Smooth muscle cell of the brain vasculature (primary cell): ENCODE measurements at places on chromosomes 4 and X.

- DNase-seq = no peak
Observed at GRCh38 chrX:12789976-12790375, 1.2 kb upstream of the PRPS2 start.

GRCh38 chrX:115531818-115532403 lies 29.1 kb upstream of the PLS3 start:
- no peak for DNase-seq

DNA sequence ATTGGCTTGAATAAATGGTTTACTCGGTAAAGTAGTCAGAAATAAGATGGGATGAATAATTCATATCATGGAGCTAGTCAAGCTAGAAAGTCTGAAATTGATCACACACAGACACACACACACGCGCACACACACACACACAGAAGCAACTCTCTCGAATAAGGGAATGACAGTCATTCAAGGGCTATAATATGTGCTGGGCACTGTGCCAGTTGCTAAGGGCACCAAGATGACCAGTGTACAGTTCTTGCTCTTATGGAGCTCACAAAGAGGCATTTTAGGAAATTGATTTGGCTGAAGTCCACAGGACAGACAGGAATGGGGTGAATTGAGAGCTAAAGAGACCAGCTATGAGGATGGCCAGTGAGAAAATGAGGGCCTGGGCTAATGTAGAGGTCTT lies 34.2 kb upstream of the SH3D19 start:
- no peak for DNase-seq

DNA sequence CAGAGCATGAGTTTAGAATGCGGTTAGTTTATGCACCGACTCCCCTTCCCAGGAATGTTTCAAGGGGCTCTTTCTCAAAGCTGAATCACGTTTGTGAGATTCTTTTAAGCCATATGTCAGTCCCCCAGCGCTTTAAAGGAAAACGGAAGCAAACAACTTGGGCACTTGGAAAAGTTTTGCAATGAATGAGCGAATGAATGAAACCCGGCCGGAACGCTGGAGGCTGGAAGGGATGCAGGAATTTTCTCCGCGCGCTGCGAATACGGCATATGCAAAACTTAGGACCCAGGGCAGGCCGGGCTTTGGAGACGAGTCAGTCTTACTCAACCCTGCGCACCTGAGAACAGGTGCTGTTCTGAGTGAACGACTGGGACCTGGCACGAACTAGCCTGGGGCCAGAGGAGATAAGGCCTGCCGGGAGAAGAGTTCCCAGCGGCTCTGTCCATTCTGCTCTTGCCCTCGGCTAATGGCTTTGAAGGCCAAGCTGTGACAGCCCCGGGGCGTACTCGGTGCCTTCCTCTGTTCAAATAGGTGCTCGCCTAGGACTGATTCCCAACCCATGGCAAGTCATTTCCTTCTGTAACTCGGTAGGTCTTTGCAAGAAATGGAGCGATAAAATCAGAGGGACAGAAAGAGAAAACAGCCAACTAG lies 743 bp upstream of the NRK start:
- DNase-seq = no peak

GRCh38 chrX:129640737-129641136 lies 14.0 kb downstream of the APLN start:
- no peak for DNase-seq

GRCh38 chr4:111633663-111634266 lies 511.5 kb upstream of the FAM241A start:
- DNase-seq = no peak

GRCh38 chr4:135239964-135240363 lies 1038.4 kb upstream of the PABPC4L start:
- no peak for DNase-seq

- no peak for DNase-seq
Observed at GRCh38 chr4:132934911-132935310, 214.2 kb upstream of the PCDH10 start.

DNA sequence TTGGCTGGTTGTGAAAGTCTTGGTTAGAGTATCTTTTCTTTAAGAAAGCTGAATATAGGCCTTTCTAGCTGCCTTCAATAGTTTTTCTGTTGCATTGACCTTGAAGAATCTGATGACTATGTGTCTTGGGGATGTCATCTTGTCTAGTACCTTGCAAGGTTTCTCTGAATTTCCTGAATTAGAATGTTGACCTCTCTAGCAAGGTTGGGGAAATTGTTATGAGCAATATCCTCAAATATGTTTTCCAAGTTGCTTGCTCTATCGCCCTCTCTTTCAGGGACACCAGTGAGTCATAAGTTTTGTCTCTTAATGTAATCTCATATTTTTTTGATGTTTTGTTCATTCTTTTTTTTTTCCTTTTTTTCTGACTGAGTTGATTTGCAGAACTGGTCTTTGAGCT lies 194.7 kb downstream of the RAB28 start:
- no peak for DNase-seq

DNA sequence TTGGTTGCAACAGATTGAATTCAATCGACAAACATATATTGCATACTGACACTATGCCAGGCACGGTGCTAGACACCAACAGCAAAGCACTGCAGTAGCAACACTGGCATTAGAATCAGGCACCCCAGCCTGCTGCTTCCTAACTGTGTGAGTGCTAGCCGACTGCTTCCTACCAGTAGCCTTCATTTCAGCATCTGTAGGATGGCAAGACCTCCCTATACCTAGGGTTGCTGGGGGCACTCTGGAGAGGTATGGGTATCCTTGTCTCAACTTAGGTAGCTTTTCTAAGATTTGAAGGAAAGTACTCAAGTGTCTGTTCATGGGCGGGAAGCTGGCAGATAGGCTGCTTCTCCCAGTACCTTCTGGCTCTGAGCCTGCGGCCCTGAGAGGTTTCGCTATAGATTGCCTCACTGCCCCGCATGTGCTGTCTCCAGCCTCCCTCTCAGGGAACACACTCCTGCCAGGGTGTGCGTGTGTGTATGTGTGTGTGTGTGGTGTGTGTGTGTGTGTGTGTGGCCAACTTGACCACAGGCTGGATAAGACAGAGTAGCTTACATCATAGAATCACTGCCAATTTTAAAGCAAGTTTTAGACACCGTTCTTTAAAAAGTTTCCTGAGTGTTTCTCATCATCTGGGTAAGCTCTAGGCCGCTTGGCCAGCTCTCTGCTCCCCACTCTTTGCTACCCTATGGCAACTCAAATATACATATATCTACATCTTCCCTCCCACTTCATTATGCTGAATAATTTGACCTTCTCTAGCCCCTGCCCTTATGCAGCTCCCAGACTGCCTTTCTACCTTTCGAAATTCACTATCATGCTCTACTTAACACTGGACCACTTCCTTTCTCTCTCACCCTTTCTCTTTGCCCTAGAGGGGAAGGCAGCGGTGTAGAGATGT lies 97.0 kb upstream of the PJA1 start:
- no peak for DNase-seq

DNA sequence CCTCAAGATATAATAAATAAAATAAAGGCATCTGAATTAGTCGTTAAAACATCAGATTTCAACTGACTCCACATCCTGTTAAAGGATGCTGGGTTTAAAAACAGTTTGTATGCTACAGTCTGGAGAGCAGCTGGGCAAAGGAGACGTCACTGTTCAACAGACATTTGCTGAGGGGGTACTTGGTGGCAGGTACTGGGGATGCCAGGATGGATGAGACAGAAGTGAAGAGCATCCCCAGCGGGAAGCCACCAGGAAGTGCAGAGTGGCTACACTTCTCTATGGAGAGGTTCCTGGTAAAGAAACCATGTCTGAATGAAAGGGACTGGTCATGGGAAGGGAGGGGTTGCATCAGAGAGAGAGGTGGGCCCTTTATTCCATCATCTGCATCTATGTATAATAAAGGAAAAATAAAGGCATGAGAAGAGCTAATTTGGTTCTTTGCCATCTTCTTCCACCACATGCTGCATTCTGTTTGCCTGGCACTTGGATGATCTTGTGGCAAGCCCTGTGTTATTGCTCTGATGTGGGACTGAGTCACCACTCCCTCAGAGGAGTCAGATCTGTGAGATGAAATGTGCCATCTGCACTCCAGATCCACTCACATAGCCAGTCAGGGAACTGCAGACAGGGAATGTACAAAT lies 145.0 kb downstream of the SOWAHB start:
- DNase-seq = no peak

- DNase-seq = no peak
Observed at GRCh38 chr4:72665171-72665968, 96.3 kb upstream of the ADAMTS3 start.

- DNase-seq = no peak
Observed at GRCh38 chr4:7826176-7826908, 113.3 kb downstream of the AFAP1 start.

DNA sequence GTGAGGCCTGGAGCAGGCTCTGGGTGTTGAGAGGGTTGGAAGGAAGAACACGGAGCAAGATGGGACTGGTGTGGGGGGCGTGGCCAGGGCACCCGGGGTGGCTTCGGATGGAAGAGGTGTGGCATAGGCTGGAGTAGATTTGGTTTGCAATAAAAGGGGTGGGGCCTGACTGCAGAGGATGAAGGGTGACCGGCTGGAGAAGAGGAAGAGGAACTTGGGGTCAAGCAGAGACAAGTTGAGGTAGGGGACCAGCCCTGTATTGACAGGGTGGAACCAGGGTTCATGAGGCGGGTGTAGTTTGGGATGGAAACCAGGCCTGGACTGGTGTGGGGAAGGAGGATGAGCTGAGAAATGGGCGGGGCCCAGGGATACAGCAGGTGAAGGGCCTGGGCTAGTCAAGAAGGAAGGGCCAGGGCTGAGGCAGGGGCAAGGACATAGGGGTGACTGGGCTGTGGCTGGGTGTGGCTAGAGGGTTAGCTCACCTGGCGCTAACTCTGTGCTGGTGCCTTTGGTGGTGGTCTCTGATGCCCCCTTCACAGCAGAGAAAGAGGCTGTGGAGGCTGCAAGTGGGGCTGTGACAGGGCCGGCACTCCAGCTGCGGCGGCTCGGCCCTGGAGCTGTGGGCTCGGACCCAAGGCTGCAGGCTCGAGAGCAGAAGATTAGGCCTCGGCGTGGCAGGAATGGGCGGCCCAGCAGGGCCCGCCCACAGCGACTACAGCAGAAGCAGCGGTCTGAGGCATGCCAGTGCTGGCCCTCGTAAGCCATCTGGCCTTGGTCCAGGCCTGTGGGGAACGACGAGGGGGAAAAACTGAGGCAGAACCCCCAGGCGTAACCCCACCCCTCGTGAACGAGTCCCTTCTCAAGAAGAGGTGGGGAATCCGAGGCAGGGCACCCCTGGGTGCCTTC lies 5.0 kb downstream of the PLP2 start:
- no peak for DNase-seq

DNA sequence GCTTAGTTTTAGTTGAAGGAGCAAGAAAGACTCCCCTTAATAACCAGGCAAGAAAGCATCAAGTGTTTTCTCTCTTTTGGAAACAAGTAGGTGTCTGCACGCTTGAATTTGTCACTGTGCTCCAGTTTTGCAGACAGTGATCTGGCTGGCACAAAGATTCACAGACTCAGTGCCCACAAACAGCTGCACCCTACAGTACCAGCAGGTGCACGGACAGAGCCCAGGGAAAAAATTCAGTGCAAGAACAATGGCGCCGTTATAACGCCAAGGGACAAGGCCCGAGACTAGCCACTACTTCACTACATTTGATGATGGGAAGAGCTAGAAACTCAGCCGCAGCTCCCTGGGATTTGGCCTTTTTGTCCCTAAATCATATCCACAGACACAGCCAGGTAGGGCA lies 56.0 kb downstream of the ZNF827 start:
- DNase-seq = no peak

DNA sequence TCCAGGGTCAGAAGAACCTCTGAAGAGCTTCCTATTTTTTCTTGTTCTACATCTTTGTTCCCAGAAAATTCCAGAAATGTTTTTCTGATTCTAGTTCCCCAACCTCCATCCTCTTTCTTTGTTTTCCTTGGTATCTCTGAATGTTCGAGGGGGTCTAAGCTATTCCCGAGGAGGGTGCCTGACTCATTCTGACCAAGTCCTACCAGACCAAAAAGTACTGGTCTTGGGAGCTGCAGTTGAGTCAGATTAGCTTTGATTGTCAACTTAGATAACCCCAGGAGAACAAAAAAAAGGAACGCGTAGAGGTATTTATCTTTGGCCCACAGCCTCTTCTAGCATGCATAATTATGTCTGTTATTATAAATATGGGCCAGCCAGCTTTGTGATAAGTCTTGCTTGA lies 12.1 kb upstream of the TENM3 start:
- DNase-seq = no peak

GRCh38 chr4:188396037-188396436 lies 256.8 kb downstream of the TRIML1 start:
- no peak for DNase-seq

- no peak for DNase-seq
Observed at GRCh38 chr4:37058826-37059225, 185.7 kb upstream of the NWD2 start.

- DNase-seq = no peak
Observed at GRCh38 chr4:16896881-16897750, 1.3 kb downstream of the LDB2 start.

DNA sequence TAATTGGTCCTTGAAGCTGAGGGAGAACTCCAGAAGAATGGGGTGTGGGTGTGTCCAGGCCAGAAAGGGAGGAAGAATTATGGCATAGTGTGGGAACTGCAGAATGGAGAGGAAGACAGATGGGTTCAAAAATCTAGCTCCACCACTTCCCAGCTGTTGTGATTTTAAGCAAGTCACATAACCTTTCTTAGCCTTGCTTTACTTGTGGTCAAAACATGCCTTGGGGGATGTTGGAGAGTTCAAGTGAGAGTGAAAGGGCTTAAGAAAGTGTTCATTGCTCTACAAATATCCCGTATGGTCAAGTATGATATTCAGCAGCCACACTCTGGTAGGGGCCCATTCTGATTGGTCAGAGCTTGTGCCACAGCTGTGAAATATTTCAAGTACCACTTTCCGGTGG lies 15.0 kb upstream of the STARD8 start:
- no peak for DNase-seq

GRCh38 chr4:110306303-110306702 lies 107.9 kb upstream of the ELOVL6 start:
- DNase-seq = no peak

DNA sequence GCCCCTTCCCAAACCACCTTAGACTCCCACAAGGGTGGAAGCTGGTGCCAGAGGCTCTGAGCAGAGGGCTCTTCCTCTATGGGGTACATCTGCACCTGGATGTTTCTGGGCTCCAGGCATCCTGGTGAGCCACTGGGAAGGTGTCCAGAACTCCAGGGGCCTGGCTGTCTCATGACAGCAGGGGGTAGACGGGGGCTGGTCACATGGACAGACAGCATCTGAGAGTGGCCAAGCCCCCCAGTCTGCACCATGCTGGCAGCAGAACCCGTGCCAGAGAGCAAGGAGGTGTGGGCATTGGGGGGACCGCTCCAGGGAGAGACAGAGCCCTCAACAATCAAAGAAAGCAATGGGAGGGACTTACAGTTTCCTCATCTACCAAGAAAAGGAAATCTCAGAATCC lies 39.5 kb downstream of the ZFYVE28 start:
- DNase-seq = no peak

DNA sequence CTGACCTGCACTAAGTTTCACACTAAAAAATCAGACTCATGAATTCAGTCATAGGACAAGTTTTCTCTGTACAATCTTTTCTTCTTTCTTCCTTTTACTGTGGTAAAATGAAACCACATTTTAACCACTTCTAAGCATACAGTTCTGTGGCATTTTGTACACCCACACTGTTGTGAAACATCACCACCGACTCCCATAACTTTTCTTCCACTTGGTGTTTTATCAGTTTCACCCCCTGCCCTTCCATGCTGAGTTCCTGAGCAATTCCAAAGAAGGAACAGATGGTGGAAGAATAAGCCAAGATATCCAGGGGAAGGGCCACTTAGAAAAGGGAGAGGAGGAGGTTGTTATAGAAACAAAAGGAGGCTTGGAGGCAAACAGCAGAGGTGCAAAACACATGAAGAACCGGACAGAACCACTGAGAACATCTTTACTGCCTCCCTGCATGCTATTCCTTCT lies 22.6 kb downstream of the SLC25A4 start:
- DNase-seq = no peak

GRCh38 chr4:51843309-51844152 lies 578 bp downstream of the DCUN1D4 start:
- no peak for DNase-seq
